Stimulated activated CD8-positive, alpha-beta memory T cell treated with anti-CD3 and anti-CD28 coated beads, Interleukin-15, amount 100 ng/mL, for 4 hours (primary cell): ENCODE measurements at places on chromosomes 4 and X.

- DNase-seq = no peak
Measured at GRCh38 chrX:112868586-112868985, 28.0 kb upstream of the AMOT start.

DNA sequence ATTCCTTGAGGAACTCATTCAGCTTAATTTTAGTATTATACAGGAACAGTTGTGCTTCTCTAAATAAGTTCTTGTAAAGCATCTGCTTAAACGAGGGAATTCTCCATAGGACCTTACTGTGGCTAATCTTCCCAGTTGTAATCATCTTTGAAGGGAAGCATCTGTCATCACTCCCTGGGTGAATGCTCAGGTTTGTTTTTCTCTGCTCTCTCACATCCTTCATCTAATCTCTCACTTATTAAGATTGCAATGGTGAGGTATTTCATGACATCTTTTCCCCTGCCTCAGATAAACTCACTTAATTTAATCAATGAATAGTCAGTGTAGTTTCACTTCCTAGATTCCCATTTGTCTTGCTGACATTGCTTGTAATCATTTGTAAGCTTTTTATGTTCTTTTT is 121.8 kb upstream of the ADAMTS3 start:
- DNase-seq = no peak

DNA sequence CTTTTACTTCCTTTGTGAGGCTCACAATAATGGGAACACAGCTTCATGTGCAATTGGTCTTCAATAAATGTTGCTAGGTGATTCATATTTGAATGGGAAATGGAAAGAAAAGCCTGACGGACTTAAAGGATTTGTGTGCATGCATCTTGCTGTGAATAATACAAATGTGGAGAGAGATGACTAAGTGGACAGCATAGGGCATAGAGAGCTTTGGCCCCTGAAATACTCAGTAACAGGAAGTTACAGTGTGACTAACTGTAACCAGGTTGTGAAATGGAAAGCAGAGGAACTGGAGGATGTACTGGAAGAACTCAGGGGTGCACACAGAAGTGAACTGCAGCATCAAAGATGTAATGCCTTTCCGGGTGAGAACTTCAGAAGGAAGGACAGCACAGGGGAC is 206.7 kb downstream of the MGST2 start:
- no peak for DNase-seq

- DNase-seq = no peak
Measured at GRCh38 chr4:38015886-38016515, 55.8 kb downstream of the PTTG2 start.

DNA sequence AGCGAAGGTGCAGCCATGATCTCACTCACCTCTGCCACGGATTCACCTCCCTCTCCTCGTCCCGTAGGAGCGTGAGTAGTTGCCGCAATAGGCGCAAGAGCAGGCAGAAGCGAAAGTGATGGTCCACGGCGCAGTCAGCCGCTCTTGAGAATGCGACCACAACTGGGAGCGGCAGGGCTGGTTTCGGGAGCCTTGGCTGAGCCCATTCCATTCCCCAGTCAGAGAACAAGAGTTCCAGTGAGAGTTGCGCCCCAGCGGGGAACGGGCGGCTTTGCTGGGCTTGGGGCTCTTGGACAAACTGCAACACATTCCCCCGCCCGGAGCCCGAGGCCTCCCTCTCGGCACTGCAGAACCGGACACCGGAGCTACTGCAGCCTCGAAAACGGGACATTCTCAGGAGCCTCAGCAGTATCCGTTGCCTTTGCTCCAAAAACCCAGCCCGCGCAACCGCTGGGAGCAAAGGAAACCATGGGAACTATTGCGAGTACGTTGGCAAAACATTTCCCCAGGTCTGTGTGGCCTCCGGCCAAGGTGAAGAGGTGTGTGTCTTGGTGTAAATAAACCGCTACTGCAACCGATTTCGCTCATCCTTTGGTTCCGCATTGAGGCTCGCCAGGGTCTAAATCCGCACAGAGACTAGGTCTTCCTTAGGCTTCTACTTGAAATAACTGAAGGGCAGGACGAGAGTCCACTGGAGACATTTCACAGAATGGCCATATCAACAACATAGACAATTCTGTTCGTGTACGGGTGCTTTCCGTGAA is 5.7 kb upstream of the ZBTB33 start:
- no peak for DNase-seq

DNA sequence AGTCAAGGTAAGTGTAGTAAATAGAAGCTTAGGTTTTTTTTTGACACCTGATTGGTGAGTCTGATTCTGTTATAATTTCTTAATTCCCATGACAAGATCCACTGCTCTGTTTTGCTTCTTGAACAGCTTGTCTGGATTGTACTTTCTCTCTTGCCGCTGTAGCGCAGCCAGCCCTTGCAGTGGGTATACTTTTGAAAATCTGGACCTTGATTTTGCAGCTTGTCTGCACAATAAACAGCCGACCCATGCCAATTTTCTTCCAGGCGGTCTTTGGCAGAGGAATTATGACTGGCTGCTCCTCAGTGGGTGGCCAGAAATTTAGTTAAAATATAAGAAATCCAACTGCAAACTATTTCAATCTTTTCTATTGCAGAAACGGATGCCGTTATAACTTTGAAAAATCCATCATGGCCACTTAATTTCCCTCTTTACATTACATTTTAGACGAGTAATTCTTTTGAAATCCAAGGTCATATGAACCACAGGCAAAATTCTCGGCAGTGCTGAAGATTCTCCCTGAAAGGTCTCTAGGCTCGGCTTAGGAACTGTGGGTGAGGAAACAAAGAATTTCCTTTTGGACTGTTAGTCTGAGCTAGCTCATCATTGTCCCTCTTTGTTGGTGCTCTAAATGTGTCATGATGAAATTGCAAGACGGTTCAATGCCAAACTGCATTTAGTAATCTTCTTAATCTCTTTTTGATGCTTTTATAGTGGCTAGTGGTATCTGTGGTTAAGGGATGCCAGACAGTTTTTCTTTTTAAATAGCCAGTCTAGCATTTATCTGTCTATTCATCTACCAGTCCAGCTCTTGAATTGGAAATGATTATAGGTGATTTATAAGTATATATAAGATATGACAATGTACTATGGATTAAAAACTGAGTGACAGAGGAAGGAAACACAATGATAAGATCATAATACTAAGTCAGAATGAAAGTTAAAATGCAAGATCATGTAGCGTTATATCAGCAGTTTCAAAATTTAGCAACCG is 31.5 kb upstream of the PTTG2 start:
- DNase-seq = no peak

- no peak for DNase-seq
Measured at GRCh38 chr4:15707363-15707715, 4.5 kb downstream of the BST1 start.

- no peak for DNase-seq
Measured at GRCh38 chr4:158895797-158896576, 127.2 kb downstream of the FNIP2 start.

DNA sequence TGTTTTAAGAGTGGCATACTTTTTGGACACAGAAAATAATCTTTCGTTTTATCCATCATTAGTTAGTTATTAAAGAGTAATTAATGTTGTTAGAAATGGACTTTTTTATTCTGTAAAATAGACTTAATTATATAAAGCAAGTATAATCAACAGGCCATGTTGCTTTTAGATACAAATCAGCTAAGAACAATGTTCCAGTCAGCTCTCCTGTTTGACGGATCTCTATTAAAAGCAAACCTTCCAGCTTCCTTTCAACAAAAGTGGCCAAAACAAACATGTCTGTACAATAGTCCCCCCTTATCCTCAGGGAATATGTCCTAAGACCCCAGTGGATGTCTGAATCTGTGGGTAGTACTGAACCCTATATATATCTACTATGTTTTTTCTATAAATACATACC is 4.9 kb upstream of the SLC10A4 start:
- DNase-seq = no peak

DNA sequence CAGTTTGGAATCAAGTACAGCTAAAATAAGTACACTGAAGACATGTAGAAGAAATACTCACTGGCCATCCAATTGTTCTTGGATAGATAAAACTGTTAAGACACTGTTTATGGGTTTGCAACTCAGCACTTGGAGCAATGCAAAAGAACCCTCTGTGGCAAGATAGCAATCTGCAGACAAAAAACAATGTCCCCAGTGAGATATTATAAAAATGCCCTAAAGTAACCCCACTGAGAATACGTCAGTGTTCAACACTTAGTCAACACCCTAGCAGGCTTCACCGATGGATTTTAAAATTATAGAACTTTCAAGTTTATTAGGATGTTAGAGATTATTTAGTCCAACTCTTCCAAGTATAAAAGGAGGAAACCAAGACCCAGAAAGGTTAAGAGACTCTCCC is 47.5 kb upstream of the NDP start:
- no peak for DNase-seq
